ENCODE measurements at places on chromosomes 12 and 14.

- no peak for DNase-seq
These were observed 3.5 kb upstream of the LTBR start for GRCh38 chr12:6380141-6381121.

- no peak for DNase-seq
These were observed 24.9 kb upstream of the CCDC63 start for GRCh38 chr12:110821917-110822316.

DNA sequence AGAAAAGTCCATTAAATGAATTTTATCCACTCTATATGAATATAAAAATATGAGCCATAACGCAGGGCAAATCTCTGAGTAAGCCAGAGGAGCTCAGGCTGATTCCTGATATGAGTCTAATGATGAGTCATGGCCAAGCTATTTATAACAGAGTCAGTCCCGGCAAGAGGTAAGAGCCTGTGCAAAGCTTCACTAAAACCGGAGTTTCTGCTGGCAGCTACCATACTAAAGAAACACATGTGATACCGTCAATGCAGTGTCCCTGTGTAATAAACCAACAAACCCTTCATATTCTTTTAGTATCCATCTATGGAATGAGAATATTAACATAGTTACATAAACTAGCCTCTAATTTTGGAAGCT is 319.4 kb downstream of the KCNC2 start:
- DNase-seq: no peak

GRCh38 chr12:96236221-96236822 is 42.1 kb downstream of the ELK3 start:
- DNase-seq: no peak

DNA sequence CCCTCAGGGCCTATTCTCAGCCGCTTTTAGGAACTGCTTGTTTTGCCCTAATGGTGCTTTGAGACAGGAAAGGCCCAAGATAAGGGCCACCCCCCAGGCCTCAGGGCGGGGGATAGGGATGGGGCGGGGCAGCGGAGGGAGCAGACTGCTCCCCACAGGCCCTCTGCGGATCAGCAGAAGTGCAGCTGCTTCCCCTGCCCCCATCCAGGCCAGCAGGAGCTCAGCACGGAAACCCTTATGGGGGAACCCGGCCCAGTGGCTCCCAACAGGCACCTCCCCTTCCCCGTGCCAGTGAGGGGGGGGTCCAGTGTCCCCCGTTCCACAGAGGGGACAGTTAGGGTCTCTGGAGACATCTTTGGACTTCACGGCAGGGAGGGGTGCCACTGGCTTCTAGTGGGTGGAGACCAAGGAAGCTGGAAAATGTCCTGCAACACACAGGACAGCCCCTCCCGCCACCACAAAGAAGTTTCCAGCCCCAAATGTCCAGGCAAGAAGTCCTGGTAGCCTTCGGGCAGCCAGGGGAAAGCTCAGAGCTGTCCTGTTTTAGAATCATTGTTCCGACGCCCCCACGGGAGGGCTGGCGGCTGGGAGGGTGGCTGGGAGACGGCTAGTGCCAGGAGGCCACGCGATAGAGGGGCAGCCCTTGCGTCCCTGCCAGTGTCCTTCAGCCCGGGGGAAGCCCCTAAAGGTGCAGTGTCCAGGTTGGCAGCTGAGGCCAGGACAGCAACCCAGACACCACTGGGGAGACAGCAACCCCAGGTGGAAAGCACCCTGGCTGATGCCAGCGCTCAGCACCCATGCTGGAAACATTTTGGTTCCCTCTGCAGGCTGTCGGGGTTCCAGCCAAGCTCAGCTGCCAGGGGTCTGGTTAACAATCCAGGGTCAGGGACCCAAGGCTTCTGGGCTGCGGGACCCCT is 10.4 kb upstream of the GPR132 start:
- DNase-seq: peak; percentile 40

DNA sequence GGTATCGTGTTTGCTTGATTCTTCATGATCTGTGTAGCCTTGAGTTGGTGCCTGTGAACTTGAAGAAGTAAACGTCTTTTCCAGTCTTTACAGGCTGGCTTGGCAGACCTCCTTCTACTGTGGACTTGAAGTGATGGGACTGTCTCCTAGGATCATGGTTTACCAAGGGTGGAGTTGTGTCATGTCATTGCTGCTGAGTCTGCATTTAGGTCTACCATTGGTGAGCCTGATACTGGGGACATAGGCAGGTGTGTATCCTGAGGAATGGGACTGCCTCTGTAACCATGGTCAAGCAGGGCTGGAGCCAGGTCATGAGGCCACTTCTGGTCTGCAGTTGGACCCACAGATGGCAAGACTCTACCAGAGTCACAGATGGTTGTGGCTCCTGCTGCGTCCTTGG is 20.7 kb upstream of the PPP1R12A start:
- no peak for DNase-seq

DNA sequence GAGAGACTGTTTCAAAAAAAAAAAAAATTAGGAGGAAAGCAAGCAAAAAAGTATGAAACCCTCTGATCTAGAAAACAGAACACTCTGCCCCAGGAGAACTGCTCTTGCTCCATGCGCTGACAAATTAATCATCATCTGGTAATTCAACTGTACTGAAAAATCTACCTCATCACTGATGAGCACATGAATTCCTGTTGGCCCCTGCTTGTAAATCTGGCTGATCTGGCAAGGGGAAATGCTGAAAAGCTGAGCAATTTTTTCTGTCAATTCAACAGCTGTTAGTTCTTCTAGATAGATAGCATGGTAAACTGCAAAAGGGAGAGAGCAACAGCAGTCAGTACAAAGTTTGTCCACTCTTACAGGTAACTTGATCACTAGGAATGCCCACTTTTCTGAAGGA is 15.2 kb upstream of the CSRNP2 start:
- no peak for DNase-seq

- no peak for DNase-seq
These were observed 132.8 kb upstream of the CPSF6 start for GRCh38 chr12:69106482-69107118.

GRCh38 chr14:101115652-101116051 is 212.1 kb upstream of the RTL1 start:
- DNase-seq: no peak

DNA sequence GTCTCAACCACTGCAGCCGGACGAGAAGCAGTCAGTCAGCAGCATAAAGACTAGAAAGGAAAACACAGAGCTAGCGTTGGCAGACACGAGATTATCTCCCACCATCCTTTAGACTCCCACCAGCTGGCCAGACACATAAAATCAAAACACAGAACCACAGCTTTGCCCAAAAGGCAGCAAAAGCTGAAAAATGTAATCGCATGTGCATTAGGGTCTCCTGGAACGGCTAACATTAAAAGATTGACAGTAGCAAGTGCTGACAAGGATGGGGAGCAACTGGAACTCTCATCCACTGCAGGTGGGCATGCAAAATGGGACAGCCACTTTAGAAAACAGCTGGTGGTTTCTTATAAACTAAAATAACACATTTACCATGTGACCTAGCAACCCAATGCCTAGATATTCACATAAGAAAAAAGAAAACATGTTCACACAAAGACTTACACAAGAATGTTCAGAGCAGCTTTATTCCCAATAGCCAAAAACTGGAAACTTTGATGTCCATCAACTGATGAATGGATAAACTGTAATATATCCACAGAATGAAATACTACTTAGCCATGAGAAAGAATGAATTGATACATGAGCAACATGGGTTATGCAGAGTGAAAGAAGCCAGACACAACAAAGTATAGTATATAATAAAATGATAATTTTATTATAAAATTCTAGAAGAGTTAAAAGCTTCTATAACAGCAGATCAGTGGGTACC is 37.7 kb downstream of the NCOR2 start:
- no peak for DNase-seq

DNA sequence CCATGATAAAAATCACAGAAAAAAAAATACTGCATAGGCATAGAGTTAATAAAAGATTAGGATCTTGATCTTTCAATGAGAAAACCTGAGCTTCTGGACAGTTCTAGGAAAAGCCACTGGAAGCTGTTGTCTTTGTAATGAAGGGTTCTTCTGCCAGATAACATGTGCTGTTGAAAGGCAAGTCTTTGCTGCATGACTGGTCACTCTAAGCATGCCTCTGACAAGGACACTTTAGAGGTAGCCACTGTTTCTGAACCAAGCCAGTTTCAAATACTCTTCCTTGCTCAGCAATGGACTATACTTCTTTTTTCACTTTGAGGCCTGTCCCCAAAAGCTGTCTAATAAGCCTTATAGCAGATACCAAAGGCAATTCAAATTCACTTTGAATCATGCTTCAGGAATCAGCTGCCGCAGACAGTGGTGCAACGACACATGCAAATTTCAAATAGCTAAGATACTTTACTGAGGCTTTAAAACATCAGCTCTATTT is 70.2 kb downstream of the BTG1 start:
- DNase-seq: no peak

DNA sequence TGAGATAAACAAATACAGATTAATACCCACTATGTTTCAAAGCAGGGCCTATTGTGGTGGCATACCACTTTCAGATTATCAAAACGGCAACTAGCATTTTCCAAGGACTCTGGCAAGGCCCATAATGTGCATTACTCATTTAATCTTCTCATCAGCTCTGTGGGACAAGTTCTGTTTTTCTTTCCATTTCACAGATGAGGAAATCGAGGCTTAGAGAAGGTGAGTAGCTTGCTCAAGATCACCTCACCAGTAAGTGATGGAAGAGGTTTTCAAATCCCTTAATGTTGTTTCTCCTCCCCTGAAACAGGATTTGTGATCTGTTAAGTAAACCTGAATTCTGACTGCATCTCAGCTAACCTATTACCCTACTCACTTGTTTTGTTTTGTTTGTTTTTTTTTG is 3.9 kb upstream of the PYGL start:
- DNase-seq: no peak

DNA sequence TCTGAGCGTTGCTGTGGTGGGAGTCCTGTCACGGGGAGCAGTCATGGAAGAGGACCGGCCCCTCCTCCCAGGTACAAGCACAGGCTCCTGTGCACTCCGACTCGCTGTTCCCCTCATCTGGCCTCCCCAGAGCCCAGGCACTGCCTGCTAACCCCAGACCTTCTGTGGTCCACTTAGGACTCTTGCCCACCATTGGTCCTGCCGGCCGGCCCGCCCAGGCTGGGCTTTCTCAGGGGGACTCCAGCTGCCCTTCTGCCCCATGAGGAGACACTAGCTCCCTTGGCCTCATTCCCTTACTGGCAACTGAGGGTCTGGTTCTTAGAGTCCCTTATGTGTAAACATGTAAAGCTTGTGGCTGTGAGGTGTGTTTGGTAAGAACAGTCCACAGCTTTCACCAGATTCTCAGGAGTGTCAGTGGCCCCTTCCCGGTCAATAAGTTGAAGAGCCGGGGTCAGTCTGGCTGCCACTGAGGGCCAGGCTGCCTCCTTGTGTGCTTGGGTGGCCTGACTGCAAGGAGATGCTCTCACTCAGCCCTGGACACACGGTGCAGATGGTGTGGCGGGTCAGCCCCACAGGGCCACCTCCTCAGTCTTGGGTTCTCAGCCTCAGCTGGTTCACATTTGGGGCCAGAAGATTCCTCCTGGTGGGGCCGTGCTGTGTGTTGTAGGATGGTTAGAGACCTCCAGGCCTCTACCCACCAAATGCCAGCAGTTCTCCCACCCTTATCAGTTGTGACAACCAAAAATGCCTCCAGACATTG is 43.6 kb downstream of the DDX51 start:
- no peak for DNase-seq

- no peak for DNase-seq
These were observed 709.1 kb downstream of the DIO2 start for GRCh38 chr14:79502136-79502750.

DNA sequence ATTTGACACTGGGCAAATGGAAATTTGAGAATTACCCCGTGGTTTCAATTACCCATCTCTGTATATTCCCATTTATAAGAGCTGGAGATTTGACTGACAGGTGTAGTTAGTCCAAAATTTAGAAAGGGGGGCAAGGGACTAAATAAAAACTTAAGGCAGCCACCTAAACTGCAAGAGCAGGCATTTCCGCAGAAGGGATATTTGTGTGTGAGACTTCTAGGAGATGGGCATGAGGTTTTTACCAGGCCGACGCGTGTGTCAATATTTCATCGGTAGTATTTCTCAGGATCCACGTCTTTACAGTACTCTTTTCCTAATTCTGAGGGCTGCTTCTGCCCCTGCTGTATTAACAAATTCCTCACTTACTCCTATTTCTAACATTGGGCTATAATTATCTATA is 1.4 kb downstream of the FAR2 start:
- DNase-seq: no peak

DNA sequence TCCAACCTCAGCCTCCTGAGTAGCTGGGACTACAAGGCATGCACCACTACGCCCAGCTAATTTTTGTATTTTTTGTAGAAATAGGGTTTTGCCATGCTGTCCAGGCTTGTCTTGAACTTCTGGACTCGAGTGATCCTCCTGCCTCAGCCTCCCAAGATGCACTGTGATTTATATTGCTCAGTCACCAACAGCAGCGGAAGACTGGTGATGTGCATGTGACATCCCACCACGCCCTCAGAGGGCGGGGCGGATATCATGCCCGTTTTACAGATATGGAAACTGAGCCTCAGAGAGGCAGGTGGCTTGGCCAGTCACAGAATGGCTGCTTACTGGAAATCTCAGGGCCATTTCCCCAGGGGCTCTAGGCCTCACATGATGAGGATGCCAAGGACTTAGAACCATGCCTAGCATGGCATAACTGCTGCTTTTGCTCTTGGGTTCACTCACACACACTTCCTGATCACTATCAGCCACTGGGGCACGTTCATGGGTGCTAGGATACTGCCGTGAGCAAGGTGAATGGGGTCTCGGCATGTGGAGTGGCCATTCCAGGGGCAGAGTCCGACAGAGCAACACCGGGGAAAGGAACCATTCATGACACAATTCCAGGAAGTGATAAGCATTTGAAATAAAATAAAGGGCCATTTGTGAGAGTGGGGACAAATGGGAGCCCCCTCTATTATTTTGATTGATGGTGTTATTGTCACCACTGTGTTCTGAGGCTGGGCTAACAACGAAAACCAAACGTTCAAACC is 31.9 kb downstream of the RBM19 start:
- DNase-seq: no peak

DNA sequence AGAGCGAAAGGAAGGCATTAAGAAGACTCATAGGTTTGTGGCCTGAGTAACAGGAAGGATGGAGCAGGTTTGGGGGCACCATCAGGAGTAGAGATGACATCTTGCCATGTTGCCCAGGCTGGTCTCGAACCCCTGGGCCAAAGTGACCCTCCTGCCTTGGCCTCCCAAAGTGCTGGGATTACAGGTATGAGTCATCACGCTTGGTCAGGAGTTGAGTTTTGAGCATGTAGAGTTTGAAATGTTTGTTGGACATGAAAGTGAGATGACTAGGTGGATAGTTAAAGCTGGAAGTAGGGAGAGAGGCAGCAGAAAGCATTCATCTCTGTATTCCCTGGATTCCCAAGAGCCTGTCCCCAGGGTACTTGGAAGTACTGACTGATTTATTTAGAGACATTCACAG is 112.6 kb downstream of the ERC1 start:
- no peak for DNase-seq

DNA sequence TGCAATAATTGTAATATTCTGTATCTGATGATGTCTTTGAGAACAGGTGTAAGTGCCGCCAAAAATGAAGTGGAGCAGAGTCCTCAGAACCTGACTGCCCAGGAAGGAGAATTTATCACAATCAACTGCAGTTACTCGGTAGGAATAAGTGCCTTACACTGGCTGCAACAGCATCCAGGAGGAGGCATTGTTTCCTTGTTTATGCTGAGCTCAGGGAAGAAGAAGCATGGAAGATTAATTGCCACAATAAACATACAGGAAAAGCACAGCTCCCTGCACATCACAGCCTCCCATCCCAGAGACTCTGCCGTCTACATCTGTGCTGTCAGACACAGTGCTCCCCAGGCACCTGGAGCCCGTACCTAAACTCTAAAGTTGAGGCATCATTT is 268.7 kb downstream of the DAD1 start:
- DNase-seq: no peak

- DNase-seq: no peak
These were observed 161.9 kb downstream of the ANO6 start for GRCh38 chr12:45377815-45378214.

GRCh38 chr12:120825337-120825736 is 78.8 kb downstream of the SPPL3 start:
- DNase-seq: no peak

Measured in activated B cell treated with CpG ODN at 0.5 μM for 24 hours (primary cell).